Activated naive CD4-positive, alpha-beta T cell treated with Interleukin-2 at 50 U/mL for 16 hours (primary cell): ENCODE measurements at places on chromosomes 2 and 18.

GRCh38 chr2:95082477-95082876 is 39.1 kb downstream of the MRPS5 start:
- DNase-seq, result no peak

DNA sequence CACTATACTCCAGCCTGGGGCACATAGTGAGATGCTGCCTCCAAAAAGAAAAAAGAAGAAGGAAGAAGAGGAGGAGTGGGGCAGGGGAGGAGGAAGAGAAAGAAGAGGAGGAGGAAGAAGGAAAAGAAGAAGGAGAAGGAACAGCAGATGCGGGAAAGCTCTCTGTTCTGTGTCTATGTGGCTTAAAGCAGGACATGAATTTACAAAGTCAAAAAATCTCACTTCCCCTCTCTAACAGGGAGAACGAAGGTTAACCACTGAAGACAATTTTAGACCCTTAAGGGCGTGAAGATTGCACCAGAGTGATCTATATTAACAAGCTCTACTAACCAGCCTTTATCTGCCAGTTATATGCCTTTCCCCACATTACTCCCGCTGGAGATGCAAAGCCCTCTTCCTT is 258.9 kb downstream of the METTL4 start:
- DNase-seq, result no peak

GRCh38 chr2:1791685-1792435 is 47.5 kb upstream of the PXDN start:
- no peak for DNase-seq

DNA sequence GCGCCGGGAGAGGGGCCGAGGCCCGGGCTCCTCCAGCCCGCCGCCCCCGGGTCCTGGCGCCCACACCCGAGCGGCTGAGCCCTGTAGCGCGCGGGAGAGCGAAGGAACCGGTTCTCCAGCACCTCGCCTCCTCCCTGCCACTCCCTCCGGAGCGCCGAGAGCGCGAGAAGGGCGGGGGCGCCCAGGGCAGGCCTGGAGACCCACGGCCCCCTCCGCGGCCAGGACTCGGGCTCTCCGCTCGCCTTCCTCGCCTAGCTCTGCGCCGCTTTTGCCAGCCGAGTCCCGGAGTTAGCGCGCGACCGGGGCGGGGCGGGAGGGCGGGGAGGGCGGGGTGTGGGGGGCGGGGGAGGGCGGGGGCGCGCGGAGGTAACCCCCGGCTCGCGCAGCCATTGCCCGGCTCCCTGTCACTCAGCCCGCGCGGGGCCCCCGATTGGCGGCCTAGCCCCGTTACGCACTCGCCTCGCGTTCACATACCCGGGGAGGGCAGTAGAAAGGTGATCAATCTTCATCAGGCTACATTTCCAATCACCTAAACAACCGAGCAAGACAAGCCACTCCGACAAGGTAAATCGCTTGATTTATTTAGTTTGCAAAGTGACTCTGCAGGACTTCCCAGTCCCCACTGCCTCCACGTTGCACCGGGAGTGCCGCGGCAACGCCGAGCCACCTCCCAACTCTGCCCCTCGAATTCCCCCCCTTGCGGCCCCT is at the start of gene OTX1:
Gene OTX1 (plus strand): TSS at position 497 of the 708 bp plus-strand sequence. CDS start 2,161 bp downstream, outside the sequence.
- peak; percentile 50 for DNase-seq

DNA sequence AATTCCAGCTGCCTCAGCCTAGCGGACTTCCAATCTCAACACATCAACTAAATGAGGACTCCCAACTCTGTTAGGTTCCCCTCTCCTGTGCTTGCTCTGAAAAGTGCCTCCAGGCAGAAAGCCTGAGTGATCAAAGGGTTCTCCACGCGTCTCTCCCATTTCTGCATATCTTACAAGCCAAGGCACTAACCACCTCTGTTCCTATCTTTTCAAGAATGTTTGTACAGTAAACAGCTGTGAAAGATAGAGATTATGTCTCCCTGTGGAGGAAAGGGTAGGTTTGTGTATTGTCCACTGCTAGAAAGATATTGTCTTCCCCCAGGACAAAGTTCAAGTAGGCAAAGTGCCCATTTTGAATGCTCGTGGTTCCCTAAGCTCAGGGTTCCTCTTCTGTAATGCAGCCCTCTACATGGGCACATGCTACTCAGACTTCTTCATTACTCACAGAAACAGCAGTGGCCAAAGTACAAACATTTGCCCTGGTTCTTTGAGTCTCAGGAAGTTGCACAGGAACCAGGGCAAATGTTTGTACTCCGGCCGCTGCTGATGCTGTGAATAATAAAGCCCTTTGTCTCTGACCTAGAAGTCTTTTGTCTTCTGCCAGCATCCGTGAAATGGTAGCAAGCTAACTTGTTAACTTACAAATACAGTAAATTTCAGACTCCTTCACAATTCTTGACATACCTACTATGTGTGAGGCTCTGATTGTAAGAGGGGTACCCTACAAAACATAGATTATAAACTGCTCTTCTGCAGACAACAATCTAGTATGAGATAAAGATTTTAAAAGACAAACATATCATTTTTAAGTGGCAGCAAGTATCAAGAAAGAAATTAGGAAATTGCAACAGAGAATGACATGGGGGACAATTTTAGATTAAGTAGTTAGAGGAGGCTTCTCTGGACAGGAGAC is 44.5 kb downstream of the PKDCC start:
- no peak for DNase-seq

DNA sequence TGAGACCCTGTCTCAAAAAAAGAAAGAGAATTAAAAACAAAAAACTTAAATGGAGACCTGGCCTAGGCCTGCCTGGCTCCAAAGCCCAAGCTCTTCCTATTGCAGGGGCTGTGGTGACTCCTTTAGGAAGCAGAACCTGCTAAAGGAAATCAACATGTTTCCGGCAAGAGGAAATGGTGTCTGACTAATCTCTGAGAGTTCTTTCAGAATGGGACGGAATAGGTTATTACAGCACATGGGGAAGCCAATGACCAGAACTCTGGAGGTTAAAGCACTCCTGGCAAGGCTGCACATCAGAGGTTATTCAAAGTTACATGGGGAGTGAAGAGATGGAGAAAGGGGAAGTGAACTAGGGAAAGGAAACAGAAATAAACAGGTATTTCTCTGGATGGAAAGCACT is 21.4 kb downstream of the KIF3C start:
- no peak for DNase-seq

- DNase-seq, result no peak
Measured at GRCh38 chr2:101011152-101011551, 9.1 kb downstream of the RPL31 start.

GRCh38 chr2:185978634-185979407 is 240.2 kb downstream of the FSIP2 start:
- no peak for DNase-seq

- no peak for DNase-seq
Measured at GRCh38 chr2:221447310-221447709, 124.8 kb downstream of the EPHA4 start.

DNA sequence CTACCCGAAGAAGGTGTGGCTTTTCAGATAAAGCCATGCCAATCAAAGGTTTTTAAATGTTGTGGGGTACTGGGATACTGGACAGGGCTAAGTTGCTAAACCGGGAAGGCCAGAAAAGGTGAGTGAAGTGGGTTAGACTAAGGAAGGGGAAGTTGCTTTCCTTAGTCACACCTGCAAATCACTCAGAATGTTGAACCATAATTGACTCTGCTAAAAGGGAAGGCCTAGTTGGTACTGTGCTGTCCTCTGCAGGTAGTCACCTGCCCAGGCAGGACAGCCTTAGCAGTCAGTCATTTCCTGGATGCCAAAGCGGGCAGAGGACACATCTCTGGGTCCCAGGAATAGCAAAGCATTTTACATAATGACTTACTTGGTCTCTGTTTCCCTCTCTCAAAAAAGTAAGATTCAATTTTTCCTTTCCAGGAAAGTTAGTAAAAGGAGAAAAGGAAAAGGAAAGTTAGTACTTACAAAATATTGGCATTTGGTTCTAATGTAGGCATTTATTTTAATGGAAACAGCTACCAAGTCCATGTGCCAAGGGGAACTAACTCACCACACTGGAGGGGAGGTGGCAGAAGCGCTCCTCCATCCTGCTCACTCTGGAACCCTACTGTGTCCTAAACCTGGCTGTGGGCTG is 60.3 kb downstream of the RFTN2 start:
- DNase-seq, result no peak

- no peak for DNase-seq
Measured at GRCh38 chr2:120766470-120767351, 31.0 kb downstream of the GLI2 start.

GRCh38 chr18:35463050-35463449 is 34.7 kb downstream of the INO80C start:
- no peak for DNase-seq

DNA sequence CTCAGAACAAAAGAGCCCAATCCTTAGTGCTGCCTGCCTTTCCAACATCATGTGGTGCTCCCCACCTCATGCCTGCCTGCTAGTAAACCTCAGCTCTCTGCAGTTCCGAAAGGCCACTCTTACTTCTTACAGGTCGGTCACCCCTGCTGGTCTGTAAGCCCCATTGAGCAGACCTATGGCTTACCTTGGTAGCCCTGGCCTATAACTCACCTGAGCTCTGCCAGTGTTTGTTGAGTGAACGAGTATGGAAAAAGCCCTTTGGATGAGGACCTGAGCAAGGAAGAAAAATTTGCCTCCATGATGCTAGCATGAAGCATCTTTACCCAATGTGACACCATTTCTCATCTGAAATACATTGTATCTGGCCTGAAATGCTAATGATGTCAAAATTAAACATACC is 83.3 kb downstream of the LIPG start:
- DNase-seq, result no peak

DNA sequence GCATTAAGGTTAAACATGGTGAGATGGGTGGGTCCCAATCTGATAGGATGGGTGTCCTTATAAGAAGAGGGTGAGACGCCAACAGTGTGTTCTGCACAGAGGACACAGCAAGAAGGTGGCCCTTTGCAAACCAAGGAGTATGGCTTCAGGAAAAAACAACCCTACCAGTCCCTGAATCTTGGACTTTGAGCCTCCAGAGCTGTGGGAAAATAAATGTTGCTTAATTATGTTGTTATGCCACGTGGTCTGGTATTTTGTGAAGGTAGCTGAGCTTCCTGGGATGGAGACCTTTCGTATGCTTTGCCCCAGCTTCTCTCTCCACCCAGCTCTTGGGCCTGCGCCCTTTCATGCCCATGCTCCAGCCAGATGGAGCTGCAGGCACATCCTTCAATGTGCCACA is 114.2 kb upstream of the EPC2 start:
- no peak for DNase-seq

DNA sequence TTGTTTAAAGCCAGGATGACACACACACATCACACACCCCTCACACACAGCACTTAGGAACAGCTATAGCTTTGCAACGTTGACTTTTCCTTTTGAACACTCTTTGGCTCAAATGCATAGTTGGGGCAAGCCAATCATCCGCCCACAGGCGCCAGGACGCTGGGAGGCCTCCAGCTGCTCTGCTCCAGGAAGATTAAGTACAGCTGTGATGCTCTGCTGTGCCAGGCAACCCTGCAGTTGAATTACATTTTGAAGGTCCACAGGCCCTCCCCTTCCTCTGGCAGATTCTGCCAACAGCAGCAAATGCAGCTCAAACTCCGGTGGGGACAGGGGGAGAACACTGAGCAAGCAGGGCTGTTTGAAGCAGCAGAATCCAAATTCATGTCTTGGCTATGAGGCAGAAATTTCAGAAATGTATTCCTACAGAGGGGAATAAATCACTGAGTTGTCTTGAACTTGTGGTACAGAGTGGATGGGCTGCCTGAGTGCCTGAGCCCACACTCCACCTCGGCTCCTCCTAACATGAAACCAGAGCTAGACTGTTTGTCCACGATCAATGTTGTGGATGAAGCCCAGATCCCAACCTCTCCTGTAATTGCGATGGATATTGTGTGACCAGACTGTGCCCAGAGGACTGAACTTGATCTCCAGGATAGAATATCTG is 86.5 kb upstream of the PPP1CB start:
- no peak for DNase-seq

- no peak for DNase-seq
Measured at GRCh38 chr18:22167471-22168241, 1.7 kb upstream of the GATA6 start.

DNA sequence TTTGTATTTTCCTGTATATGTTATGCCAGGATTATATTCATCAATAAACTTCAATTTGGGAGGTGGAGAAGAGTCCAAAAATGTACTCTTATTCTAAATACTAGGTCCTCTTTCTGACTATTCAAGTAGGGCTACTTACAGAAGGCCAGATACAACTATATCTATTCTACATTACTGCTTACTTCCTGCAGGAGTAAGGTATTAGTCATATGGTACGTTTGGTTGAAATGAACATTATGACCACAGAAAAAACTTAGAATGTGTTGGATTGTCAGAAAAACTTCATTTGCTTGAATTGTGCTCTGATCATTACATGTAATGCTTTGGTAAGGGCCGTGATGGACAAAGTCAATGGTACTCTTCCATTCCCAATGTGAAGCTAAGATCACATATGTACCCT is 35.0 kb downstream of the STAT4 start:
- DNase-seq, result no peak

- DNase-seq, result no peak
Measured at GRCh38 chr2:141513853-141514252, 617.0 kb downstream of the LRP1B start.

GRCh38 chr2:222300726-222301052 is 1.9 kb upstream of the PAX3 start:
- no peak for DNase-seq

DNA sequence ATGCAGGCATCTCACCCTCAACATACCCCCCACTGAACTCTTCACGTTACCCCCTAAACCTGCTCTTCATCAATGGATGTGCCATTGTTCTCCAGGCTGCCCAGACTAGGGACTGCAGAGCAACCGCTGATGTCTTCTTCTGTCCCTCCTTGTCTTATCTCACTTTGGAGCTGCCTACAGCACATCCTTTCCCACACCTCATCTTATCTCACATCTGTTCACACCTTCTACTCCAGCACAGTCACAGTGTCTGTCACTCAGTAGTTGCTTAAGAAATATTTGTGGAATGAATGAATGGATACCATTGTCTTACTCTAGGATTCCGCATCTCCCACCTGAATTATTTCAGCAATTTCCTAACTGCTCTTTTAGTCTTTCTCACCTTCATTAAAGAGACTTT is 144.5 kb downstream of the ANTXR1 start:
- no peak for DNase-seq

DNA sequence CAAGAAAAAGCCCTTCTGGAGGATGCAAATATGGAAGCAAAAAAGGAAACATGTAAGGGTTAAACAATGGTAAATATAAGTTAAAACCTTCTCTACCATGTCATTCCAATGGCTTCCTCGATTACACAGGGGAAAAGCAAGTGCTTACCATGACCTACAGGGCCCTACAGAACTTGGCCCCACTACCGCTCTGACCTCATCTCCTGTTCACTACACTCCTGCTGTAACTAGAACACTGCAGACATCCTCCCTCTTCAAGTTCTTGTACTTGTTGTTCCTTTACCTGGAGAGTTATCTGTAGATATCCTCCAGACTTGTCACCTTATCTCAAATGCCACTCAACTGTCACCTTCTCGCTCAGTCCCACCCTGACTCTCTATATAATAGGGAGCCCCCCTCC is 194.6 kb downstream of the L3MBTL4 start:
- no peak for DNase-seq

DNA sequence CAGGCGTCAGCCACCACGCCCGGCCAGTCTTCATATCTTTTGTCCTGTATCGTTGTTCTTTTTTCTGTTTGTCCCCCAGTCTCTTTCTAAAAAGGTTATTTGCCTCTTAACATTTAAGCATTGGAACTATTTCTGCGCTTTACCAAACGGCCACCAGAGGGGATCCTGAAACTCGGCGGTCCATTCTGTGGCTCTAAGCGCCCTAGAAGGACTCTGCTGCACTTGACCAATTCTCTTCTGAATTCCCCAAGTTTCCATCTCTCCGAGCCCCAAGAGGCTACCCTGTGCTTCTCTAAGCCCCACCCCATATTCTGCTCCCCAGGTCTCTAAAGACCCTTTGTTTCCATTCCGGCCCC is 33.1 kb upstream of the REG3G start:
- DNase-seq, result no peak
